CD4-positive, alpha-beta T cell treated with Interleukin-1 beta for 1 hour (primary cell): ENCODE measurements at places on chromosomes 16 and 17.

GRCh38 chr17:5049314-5049841 lies 14.2 kb upstream of the SLC52A1 start:
- DNase-seq = peak; percentile 84

GRCh38 chr16:69566981-69567680 lies 1.4 kb downstream of the NFAT5 start:
- DNase-seq = peak; percentile 28

DNA sequence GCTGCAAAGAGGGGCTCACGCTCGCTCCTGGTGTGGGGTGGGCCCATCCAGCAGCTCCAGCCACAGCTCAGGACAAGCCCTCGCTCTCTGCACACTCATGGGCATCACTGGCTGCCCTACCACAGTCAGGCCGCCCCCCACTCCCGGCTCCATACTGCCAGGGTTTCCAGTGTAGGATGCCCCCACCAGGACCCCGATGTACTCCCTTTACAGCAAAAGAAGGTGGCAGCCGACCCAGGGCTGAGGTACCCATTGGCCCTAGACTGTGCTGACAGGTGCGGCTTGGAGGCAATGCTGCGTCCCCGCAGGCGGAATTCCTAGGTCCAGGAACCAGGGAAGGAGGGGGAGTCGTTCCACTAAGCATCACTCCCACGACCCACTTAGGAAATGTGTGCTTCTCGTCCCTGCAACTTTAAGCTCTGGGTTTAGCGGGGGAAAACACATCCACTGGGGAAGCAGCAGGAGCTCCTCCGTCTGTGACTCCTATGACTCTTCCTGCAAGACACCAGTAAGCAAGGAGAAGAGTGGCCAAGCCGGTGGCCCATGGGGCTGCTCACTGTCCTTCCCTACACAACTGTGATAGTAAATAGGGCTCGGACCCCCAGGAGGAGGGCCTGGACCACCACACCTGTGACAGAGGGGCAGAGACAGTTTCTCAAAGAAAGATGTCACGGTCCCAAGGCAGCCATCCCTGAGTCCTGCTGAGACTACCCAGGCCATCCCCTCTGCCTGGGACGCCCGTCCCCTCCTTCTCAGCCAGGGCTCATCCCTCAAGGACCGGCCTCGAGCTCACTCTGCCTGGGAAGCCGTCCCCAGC lies 13.1 kb downstream of the CORO7 start:
- no peak for DNase-seq

DNA sequence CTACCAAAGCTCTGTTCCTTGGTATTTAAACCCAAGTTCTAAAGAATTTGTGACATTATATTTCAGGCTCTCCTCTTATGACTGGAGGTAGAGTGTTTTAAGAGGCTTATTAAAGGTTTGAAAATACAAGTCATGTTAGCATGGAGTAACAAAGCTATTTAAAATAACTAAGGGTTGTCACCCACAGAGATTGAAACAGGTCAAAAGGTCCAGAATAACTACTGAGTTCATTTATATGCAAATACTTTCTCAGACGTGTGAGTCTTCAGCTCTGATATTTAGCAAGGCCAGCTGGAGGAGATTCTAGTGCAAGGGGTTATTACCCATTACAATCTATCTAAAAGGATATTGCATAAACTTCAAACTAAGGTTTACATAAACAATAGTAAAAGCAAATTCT lies 1538.8 kb upstream of the CDH8 start:
- no peak for DNase-seq

DNA sequence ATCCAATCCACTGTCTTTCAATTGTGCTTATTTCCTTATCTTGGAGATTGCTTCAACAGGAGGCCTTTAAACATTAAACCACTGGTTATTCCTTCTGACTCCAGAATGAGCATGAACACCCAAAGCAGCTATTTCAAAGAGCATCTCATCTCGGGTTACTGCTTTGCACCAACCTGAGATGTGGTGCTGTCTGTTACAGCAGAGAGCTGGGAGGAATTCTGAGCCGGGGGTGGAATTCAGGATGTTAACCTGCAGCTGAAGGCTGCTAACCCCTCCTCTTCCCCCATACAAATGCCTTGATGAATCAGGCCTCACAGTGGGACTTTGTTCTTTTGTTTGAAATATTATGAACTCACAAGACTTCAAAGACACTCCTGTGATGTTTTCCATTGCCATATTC lies 113.1 kb downstream of the SHISA9 start:
- no peak for DNase-seq

DNA sequence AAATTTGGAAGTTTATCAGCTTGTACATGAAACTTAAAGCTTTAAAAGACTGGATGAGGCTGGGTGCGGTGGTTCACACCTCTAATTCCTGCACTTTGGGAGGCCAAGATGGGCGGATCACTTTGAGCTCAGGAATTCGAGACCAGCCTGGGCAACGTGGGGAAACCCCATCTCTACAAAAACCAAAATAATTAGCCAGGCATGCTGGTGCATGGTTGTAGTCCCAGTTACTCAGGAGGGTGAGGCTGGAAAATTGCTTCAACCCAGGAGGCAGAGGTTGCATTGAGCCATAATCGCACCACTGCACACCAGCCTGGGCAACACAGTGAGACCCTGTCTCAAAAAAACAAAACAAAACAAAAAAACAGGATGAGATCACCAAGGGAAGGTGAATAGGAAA lies 209.5 kb downstream of the AATF start:
- no peak for DNase-seq

DNA sequence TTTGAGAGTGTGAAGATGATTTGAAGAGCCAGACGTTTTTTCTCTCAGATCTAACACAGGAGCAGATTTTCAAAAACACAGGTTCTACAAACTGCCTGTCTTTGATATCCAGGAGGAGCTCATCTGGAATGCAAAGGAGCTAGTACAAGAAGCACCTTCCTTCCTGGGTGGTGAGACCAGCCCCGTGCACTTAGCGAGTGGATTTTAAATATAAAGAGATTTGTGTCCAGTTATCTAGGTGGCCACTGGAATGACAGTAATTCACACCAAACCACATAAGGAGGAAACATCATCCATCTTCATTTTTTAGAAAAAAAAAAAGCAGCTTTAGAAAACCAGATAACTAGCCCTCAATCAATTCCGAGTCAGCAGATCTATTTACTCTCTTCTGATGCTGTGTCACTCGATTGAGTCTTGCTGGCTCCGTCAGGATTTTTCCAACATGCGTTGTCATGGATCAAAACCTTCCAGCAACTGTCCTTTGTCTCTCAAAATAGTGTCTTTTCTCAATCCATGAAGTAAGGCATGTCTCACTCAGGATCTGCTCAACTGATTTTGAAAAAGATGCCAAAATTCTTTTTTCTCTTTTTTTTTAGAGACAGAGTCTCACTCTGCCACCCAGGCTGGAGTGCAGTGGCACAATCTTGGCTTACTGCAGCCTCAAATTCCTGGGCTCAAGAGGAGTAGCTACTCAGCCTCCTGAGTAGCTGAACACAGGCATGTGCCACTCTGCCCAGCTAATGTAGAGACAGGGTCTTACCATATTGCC lies 451.2 kb upstream of the PSMD7 start:
- DNase-seq = no peak

- DNase-seq = no peak
Measured at GRCh38 chr16:79856581-79856980, 256.0 kb upstream of the MAF start.

DNA sequence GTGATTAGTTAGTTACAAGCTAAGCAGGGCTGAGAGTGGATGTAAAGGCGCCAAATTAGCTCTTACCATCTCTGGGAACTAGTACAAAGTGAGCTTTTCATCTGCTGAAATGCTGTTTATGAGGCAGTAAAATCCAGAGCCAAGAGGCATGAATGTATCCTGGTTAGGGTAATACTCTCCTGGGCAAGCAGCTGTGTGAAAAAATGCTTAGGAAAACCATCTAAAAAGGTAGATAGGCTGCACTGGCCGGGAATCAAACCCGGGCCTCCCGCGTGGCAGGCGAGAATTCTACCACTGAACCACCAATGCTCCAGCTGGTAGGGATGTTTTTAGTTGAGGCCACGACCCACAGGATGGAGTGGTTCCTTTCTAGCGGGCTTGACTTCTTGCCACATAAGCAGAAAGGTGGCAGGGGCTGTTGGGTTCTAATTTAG lies 23.0 kb downstream of the VAC14 start:
- DNase-seq = no peak

DNA sequence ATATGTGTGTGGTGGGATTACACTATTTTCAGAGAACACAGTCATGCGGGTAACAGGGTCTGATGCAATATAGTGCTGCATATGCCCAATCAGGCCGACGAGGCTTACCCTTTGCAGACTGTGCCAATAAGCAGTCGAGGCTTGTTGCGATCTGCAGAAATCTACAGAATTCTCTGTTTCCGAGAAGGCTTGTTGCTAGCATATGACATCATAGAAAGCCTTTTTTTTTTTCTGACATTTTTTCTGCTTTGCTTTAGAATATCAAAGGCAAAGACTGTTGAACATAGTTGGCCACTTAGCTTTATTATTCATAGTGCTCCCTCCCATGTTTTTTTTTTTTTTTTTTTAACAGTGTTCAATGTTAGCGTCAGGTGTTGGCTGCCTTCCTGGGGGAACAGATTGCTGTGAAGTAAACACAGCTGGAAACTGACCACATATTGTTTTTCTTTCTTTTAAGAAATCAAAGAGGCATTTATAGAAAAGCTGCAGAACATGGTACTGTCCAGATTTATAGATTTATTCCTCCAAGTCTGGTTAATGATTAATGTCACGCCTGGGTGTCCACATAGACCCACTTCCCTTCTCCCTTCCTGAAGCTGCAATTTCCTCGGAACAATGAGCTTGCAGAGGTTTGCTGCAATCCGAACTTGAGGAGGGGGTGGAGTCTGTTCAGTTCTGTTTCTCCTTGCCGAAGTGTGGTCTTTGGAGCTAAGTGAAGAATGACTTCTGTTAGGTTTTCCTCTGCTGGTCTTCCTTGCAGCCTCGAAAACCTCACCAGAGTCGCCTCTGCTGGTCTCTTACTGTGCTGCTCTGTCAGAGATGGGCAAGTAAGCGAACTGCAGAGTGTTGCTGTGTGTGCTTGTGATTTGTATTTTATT lies 87.3 kb downstream of the MAP2K6 start:
- DNase-seq = peak; percentile 3

DNA sequence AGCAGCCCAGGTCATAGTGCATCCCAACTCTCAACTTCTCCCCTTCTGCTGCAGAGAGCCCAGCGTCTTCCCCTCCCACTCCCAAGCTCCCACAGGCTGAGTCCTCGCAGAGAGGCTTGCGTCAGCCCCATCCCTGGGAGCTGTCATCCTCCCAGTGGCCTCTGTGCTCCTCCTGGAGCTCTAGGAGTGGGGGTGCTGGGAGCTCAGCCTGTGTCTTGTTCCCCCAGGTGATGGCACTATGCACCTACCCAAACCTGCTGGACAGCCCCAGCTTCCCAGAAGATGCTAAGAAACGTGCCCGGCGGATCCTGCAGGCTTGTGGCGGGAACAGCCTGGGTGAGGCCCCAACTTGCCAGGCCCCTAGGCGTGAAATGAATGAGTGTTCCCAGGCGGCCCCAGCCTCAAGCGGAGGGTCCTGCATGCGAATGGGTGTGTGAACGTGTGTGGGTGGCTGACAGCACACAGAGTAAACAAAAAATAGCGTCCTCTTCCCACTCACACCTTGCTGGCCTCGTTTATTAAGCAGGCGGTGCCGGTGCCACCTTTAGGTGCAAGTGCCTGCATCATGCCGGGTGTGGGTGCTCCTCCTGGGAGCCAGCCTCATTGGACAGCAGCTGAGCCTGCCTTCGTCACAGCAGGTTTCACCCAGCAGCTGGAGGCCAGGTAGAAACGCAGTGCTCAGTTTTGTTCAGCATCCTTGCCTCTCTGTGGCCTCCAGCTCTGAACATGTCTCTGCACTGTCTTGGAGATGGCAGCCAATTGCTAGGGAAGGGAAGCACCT lies 16.5 kb downstream of the GPT2 start:
- DNase-seq = no peak

DNA sequence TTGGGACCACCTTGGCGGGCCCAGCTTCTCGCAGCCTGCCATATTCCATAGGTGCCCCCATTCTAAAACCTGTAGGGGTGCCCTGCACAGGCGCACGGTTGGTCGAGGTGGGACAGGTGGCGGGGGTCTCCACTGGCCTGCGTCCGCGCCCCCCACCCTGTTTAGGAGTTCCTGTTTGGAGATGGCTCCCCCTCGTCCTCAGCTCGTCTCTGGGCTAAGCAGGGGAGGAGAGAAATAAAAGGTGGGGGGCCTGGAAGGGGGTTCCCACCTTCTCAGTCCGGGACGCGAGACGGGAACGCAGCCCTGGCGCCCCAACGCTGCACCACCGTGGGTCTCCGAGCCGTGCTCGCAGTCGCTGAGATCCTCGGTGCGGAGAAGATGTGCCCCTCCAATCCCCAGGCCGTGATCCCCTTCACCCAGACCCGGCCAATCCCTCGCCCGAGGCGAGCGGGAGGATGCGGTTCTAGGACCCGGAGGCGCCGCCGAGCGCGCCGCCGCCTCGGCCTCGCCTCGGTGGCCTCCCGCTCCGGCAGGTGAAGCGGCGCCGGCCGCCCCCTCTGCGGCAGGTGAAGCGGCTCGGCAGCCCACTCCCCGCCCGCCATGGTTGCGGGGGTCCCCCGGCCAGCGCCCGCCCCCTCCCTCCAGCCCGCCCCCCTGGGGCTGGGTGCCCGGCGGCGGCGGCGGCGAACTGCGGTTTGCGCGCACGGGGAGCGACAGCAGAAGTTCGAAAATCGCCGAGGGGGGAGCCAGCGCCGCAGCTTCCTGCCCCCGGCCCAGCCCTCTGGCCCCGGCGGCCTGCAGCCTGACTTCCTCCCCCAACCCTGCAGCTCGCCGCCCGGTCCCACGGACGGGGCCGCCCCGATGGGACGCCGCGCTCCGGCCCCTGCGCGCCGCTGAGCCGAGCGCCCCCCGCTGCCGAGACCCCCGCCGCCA lies at the start of gene FMNL1:
FMNL1 (plus strand) TSS at position 805 of the 933 bp plus-strand sequence. CDS start 240 bp downstream, outside the sequence.
- DNase-seq = peak; percentile 77

GRCh38 chr16:6913566-6913965 lies 419.1 kb upstream of the RBFOX1 start:
- DNase-seq = no peak

DNA sequence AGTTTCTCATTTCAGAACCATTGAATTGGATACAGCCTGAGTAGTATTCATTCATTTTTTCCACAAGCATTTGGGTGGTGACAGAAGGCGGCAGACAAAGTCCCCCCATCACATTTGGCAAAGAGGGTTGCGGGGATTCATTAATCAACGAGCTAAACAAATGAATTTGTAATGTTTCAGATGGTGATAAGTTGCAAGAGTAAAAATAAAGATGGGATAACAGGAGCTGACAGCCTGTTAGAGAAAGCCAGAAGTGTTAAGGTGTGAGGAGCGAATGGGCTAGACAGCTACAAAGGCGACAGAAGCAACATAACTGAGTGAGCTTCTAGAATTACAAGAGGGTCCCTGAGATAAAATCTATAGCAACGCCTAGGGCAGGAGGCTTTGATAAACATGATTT lies 342.8 kb upstream of the HSBP1 start:
- DNase-seq = no peak

DNA sequence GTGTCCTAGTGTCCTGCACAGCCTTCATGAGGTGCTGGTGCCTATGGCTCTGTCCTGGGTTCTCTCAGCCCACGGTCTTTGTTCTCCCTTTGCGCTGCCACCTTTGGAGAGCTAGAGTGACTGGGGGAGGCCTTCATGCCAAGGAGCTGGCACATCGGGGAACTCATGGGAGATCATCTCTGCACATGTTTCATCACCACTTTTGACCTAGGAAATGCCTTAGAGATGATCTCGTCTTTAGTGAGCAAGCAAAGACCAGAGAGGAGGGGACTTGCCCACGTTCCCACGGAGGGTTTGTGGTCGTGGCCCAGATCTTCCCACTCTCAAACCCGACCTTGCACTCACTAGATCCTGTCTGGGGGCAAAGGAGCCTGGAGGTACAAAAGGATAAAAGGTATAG lies 23.5 kb downstream of the TBX4 start:
- no peak for DNase-seq
